A549 (cell line): ENCODE measurements at places on chromosomes 1 and 21.
A peak's percentile ranks its signal among the peaks of the same experiment; 100 is the strongest.

GRCh38 chr1:208162903-208163302, 81.3 kb downstream of the PLXNA2 start:
- DNase-seq: no peak

GRCh38 chr1:19310061-19310460, 1.9 kb downstream of the AKR7A2 start:
- DNase-seq: no peak

GRCh38 chr1:4172644-4173599, 272.9 kb upstream of the C1orf174 start:
- DNase-seq: peak; percentile 39

GRCh38 chr1:99777752-99778151, 11.3 kb upstream of the FRRS1 start:
- no peak for DNase-seq

GRCh38 chr1:35707601-35708440, 10.9 kb downstream of the C1orf216 start:
- DNase-seq: no peak

DNA sequence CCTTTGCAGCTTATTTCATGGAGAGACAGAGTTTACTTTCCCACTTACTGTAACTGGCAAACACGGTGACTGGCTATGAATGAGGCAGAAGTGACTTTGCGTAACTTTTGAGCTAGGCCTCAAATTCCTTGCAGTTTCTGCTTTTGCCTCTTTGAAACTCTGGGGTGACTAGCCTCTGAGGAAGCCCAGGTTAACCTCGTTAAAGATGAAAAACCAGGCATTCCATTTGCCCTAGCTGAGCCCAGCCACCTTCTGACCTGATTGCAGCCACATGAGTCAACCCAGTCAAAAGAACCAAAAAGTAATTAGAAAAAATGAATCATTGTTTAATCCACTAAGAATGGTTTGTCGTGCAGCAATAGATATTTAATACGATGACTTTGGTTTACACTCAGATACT, 20.4 kb downstream of the PRMT6 start:
- DNase-seq: no peak

GRCh38 chr21:37079211-37079824, 6.3 kb downstream of the TTC3 start:
- no peak for DNase-seq

GRCh38 chr1:92662048-92662447, 122.9 kb downstream of the EVI5 start:
- no peak for DNase-seq

DNA sequence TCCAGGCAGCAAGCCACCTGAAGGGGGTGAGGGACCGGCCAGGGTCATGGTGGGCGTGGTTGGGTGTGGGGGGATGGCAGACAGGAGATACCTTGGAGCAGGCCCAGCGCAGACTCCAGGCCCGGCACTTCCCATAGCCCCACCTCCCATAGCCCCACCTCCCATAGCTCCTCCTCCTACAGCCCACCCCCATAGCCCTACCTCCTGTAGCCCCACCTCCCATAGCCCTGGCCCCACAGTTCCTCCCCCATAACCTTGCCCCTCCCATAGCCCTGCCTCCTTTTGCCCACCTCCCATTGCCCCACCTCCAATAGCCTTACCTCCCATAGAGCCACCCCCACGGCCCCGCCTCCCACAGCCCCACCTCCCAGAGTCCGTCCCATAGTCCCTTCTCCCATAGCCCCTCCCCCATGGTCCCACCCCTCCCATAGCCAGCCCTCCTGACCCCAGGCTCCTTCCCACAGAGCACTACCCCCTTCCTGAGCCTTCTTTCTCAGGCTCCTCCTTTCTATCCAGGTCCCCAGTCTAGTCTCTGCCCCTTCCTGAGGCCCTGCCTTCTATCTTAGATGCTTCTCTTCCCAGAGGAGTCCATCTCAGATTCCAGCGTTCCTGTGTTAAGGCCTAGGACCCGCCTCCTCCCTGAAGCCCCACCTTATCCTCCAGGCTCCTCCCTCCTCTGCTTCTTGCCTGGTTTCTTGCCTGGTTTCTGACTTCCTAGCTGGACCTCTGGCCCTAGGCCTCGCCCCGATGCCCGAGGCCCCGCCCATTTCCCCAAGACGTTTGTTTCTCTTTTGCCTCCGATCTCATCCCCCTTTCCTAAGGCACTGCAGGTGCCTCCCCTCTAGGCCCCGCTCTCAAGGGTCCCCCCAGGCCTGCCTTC, 46.8 kb downstream of the PTPRU start:
- DNase-seq: peak; percentile 64

GRCh38 chr1:183306317-183307042, 111.7 kb downstream of the NMNAT2 start:
- peak; percentile 29 for DNase-seq

DNA sequence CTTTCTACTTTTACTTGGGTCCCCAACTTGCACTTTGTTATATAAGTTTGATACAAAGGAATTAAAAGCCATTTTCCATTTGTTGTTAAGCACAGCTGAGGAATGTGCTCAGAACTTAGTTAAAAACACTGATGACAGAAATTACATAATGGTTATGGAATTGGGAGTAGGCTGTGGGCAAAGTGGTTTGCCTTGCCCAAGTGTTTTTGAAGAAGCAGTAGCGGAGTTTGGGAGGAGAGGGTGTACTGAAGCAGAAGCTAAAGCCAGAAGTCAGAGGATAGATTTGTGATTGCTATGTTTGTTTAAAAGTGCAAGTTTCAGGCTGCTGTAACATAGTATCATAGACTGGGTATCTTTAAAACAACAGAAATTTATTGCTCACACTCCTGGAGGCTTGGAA, 391.8 kb downstream of the DUSP10 start:
- no peak for DNase-seq

- peak; percentile 39 for DNase-seq
Observed at GRCh38 chr1:6414881-6415626, 4.7 kb downstream of the HES2 start.

GRCh38 chr1:163241746-163242145, 39.0 kb upstream of the RGS5 start:
- DNase-seq: no peak

DNA sequence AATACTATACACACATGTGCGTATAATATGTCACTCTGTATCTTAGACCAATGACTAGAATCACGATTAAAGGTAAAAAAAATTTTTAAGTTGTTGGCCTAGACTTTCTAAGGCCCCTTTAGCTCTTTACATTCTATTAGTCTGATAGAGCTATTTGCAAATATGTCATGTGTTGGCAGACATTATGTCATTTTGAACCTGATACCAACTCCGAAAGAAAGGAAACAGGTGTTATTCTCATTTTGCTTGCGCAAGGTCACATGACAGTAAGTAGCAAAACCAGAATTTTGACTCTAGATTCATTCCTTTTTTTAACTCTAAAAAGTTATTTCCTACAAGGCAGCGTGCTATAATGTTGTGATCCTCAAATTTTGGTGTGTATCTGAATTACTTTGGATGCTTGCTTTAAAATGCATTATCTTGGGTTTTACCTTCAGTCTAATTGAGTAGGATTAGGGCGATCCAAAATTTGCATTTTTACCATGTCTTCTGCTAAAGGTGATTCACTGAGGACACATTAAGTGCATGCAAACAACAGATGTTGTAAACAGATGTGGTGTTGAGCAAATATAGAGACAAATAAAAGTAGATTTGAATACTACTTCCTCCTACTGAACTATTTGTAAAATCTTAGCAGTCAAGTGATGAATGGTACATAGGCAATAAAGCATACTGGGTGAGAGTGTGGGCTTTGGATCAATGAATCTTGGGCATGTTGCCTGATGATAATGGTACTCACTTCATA, 63.5 kb upstream of the KIAA1614 start:
- no peak for DNase-seq

- DNase-seq: no peak
Observed at GRCh38 chr1:101632548-101633272, 364.0 kb downstream of the OLFM3 start.

- peak; percentile 47 for DNase-seq
Observed at GRCh38 chr1:1164701-1165451, 8.8 kb upstream of the TTLL10 start.

- DNase-seq: no peak
Observed at GRCh38 chr1:13710086-13710485, 10.1 kb downstream of the PRDM2 start.

GRCh38 chr1:43256675-43257570, 12.9 kb upstream of the TMEM125 start:
- DNase-seq: no peak

DNA sequence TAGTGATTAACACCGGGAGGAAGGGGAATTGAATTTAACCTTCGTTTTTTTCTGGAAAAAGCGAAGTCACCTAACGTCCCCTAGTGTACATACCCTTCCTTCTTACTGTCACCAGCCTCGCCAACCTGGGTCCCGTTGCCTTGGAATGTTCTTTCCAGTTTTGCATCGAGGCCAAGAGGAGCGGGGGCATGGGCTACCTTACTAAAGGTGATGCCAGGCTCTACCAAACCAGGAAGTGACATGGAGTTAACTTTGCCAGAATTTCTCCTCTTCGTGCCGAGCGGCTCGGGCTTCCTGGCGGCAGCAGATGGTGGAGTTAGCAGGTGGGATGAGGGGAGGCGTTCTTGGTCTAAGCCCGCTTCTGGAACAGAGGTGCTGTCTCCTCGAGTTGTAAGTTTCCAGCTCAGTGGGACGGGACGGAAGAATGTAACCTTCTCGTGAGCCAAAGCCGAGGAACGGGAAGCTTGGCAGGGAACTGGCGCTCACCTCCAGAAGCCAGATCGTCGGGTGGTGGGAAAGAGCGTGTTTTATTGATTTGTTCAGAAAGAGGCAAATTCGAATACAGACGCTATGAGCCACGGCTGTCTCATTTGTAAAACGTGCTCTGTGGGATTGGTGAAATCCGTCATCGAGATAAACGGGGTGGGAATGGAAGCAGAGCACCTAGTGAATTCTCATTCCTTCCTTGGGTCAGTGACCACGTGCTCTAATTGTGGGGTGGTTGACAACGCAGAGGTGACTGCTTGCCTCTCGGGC, 486 bp downstream of the NIPAL3 start:
- peak; percentile 12 for DNase-seq

DNA sequence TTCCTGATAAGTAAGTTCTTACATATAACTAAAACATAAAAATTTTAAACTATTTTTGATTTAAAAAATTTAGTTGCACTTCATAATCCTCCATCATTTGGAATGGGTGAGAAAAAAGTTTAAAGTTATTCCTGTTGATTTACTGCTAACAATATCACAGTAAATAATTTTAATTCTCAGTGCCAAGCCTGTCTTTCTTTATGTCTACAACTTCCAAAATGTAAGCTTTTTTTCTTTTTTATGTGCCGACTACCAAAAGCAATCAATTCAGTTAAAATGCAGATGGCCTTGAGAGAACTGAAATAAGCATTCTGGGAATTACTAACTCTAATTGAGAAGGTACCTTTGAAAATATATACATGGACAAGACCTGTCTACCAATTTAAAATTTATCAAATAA, 1224.3 kb upstream of the B3GALT2 start:
- no peak for DNase-seq

- DNase-seq: peak; percentile 46
Observed at GRCh38 chr21:36260030-36260787, 59.8 kb upstream of the MORC3 start.

GRCh38 chr1:85460555-85461088, 4.3 kb downstream of the DDAH1 start:
- DNase-seq: no peak

GRCh38 chr1:10228528-10228927, 18.2 kb downstream of the KIF1B start:
- DNase-seq: no peak

GRCh38 chr1:155062151-155062686, 1.3 kb upstream of the EFNA4 start:
- DNase-seq: no peak

DNA sequence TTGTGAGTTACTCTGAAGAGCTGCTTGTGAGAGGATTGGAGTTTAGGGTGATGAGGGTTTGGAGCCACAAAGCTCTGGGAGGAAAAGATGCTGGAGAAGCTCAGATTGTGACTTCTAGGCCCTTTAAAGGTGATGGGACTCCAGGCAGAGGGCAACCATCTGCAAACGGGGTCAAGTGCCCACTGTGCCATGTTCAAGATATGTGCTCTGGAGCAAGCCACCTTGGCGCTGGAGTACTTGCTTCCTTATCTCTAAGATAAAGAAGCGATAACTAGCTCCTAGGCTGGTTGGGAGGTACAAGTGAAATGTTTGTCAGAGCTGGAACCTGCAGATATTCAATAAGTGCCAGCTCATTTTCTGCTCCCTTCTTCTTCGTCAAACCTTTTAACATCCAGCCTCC, 14.3 kb upstream of the FOXE3 start:
- no peak for DNase-seq

- DNase-seq: no peak
Observed at GRCh38 chr1:57963581-57963980, 539.7 kb upstream of the DAB1 start.

GRCh38 chr1:76583875-76584477, 283.3 kb upstream of the ST6GALNAC5 start:
- DNase-seq: no peak

GRCh38 chr1:185632659-185633423, 101.3 kb upstream of the HMCN1 start:
- no peak for DNase-seq

DNA sequence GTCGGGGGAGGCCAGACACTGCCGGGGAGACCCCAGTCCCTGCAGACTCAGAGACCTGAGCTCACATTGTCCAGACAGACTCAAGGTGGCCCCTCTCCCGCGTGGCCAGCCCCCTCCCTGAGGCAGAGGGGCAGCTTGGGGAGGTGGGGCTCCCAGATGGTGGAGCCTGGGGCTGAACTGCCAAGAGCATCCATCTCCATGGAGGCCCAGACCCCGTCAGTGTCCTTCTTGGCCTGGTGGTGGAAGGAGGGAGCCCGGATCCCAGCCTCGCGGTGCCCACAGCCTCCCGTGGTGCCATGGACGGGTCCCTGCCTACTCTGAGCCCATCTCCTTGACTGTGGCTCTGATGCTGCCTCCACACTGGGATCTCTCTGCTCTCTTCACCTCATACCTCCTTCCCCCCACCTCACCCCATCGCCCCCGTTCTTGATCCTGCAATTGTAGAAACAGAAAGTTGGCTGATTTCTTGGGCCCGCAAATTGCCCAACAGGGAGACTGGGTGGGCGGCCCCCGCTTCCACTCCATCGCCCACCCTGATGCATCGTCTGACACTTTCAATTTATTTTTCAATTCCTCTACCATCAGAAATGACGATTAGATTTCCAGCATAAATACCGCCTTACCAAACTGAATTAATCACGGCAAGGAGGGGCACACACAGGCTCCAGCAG, 348.9 kb downstream of the MATN1 start:
- DNase-seq: no peak

- no peak for DNase-seq
Observed at GRCh38 chr1:194004146-194004545, 817.7 kb upstream of the B3GALT2 start.

- DNase-seq: no peak
Observed at GRCh38 chr1:205014783-205015182, 28.2 kb upstream of the CNTN2 start.
